ENCODE measurements at places on chromosomes 16 and 17. TPM values are rescaled to one million over a fixed set of nuclear protein-coding genes. Genes with fewer than 3 reads are reported as not detected.

The TLCD3A gene
- 29.4 TPM for total RNA-seq

The EPX gene
- total RNA-seq: not detected

The OTOA gene
- 0.17 TPM for total RNA-seq

The PIGS gene
- total RNA-seq: 61.2 TPM

The VAT1L gene
- 0.29 TPM for total RNA-seq
